ENCODE measurements at places on chromosomes 13 and 19. TPM values are rescaled to one million over a fixed set of nuclear protein-coding genes. Genes with fewer than 3 reads are reported as not detected.

The POMP gene
- total RNA-seq: 108 TPM

The IFNL3 gene
- not detected for total RNA-seq

The SOX1 gene
- not detected for total RNA-seq

The ACP5 gene
- total RNA-seq: 0.43 TPM

DNA sequence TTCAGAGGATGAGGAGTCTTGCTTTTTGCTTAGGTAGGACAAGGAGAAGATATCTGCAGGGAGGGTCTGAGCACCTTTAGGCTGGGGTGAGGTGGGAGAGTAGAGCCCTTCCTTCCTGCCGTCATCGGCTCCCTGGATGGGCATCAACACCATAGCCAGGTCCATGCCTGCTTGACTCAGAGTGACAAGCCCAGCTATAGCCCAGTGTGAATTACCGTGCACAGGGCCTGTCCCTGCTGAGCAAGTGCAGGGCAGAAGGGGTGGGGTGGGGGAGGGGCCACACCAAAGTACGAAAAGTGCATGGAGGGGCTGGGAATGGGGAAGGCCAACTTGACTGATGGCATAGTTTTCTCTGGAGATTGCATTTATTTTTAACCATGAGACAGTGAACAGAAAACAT lies 30.3 kb upstream of the RNF113B start:
- DNase-seq: peak; percentile 51

GRCh38 chr19:6376512-6377190 lies 918 bp upstream of the PSPN start:
- peak; percentile 22 for DNase-seq

DNA sequence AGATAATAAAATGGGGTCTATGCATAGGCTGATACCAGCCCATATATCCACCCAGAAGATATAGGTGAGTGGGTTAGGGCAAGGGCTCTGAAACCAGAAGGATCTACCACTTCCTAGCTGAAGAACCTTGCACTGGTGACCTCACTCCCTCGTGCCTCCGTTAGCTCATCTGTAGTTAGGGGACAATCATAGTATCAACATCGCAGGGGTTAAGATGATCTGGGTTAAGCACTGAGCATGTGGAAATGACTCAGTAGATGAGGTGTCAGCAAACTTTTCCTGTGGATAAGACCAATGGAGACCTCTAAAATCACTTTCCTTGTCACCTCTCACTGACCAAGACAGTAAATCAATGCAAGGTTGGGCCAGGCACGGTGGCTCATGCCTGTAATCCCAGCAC lies 30.5 kb downstream of the TNFSF14 start:
- no peak for DNase-seq

GRCh38 chr19:35268536-35269437 lies at the start of gene USF2:
Gene USF2 (plus strand): TSS chr19:35268962. CDS start chr19:35269102, 140 bp downstream.
- peak; percentile 78 for DNase-seq

- no peak for DNase-seq
Measured at GRCh38 chr19:32220951-32221350, 124.5 kb upstream of the ZNF507 start.

The DPF1 gene
- total RNA-seq: 3.5 TPM

The SMIM17 gene
- not detected for total RNA-seq

DNA sequence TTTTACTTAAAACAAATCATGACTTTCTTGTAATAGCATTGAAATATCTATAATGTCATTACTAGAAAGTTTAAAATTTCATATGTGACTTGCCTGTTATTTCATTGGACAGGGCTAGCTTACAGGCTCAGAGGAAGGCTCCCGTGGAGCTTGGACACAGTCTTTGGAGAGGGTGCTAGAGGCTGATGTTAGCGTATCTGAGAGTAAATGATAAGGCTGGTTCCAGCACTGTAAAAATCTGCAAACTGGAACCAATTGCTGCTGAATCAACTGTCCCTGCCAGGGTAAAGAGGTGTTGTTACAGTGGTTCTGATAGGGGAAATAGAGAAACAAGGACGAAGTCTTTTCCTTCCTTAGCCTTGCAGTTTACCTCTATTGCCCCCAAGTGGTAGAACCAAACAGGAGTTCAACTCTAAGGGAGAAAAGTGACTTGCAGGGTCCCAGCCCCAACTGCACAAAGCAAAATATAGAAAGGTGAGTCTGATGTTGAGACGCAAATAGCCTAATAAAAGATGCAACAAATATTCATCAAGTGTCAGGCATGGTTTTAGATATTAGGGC lies 901.7 kb downstream of the DIAPH3 start:
- peak; percentile 1 for DNase-seq

DNA sequence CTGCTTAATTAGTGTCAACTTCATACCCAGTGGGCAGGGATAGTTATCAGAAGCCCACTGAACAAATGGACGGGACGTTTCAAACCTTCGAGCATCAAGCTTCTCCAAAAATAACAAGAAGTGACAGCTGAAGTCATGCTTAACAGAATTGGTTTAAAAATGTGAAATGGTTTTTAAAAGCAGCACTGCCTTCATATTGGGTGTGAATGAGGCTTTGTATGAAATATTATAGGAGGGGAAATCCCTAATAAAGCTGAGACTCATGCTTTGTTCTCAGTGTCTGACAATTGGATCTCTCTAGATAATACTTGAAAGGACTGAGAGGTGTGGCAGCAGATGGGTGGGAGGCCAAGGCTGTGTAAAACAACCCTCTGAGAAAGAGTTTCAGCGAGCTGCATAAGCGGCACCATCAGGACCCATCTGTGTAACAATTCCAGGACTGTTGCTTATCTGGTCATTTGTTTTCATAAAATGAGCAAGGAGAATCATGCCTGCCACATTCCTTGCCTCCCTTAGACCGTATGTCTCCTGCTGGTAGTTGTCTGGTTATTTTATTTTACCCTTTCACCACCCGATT lies 667.7 kb downstream of the DIAPH3 start:
- no peak for DNase-seq

- no peak for DNase-seq
Measured at GRCh38 chr13:94880463-94880862, 168.1 kb upstream of the SOX21 start.

The SF3A2 gene
- total RNA-seq: 24.6 TPM

- DNase-seq: no peak
Measured at GRCh38 chr13:112603641-112604225, 15.8 kb upstream of the TUBGCP3 start.

GRCh38 chr13:73355134-73355533 lies 296.3 kb downstream of the KLF5 start:
- DNase-seq: no peak

GRCh38 chr13:44368599-44369368 lies 4.8 kb upstream of the SERP2 start:
- DNase-seq: peak; percentile 58

The ZMYM2 gene
- total RNA-seq: 69.1 TPM

- DNase-seq: peak; percentile 43
Measured at GRCh38 chr13:77919246-77919920, 752 bp upstream of the EDNRB start.

DNA sequence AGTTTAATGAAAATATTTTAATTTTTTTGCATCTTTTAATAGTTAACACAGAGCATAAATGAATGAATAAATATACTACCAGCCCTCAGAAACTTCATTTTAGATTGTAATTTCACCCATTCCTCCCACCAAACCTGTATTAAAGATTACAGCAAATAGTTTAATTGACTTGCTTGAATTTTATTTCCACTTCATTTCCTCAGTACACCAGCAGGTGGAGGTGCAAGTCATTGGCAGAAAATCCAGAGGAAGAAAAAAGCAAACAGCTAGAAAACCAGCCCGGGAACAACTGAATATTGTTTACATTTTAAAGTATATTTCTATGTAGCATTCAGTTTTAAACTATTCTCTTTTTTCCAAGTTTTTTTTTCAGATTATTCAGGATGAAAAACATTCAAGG lies 177.8 kb downstream of the OLFM4 start:
- no peak for DNase-seq

The CEACAM7 gene
- total RNA-seq: not detected

GRCh38 chr13:47249266-47249665 lies 352.4 kb upstream of the HTR2A start:
- no peak for DNase-seq

The CHERP gene
- 6.1 TPM for total RNA-seq

GRCh38 chr19:51820831-51821446 lies 26.0 kb downstream of the FPR3 start:
- no peak for DNase-seq

The SACS gene
- 87.7 TPM for total RNA-seq

The ATP1A3 gene
- total RNA-seq: not detected

DNA sequence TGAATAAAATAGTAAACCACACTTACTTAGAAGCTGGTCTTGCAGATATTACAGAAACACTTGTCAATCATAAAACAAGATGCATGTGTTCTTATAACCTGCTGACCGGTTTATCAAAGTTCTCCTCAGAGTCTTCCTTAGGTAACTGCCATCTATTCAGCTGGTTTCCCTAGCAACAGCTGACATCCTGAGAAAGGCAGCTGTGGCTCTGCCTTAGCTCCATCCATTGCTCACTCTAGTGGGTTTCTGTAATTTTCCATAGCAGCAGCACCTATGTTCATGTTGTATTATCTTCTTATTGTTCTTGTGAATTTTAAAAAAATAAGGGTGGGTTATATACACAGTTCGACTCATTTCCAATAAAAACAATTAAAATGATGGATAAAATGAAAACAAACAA lies 87.8 kb downstream of the RAP2A start:
- DNase-seq: no peak

GRCh38 chr13:97448503-97449251 lies 14.7 kb downstream of the RAP2A start:
- DNase-seq: peak; percentile 71

- DNase-seq: no peak
Measured at GRCh38 chr13:113620036-113620796, 35.7 kb downstream of the TFDP1 start.

DNA sequence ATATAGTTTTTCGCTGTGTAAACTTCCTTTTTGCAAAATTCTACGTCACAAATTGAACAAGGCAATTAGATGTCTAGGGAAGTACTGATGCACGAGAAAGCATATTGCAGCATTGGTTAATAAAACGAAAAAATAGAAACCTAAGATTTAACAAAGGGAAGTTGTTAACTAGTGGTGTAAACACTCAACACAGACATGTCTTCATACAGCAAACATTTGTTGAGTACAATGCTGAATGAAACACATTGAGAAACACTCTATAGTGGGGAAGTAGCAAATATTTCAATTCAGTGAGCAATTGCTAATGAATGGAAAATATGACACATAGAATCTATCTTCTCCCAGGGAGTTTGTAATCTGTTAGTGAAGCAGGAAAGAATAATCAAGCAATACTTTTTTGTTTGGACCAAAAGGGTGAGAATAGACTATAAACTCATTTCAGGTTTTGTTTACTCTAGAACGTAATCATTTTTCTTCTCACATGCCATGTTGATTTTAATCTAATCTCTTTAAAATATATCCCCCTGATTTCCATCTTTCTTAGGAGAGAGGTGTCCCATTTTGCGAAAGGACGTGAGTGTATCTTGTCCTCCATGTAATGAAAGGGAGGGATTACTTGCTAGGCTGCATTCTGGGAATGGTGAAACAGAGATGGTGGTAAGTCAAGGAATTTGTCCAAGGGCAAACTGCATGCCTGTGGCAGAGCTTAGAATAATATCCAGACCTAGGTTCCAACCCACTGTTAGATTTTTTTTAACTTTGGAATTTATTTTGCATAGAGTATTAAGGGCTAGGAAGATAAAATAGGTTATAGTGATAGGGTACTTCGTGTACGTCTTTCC lies 1.7 kb upstream of the ANKRD10 start:
- peak; percentile 84 for DNase-seq

DNA sequence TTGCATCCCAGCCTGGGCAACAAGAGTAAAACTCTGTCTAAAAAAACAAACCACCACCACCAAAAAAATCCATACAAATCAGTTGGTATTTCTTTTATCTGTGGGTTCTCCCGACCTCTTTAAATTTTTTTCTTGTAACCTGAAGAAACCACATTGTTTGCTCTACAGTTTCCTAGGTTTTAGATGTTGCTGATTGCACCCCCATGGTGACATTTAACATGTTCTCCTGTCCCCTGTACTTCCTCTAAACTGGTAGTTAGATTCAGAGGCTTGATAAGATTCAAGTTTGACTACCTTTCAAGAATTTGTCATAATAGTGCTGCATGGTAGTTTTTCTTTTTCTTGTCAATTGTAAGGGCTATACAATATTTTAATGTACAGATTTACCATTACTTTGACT lies 24.0 kb downstream of the ALG5 start:
- no peak for DNase-seq

DNA sequence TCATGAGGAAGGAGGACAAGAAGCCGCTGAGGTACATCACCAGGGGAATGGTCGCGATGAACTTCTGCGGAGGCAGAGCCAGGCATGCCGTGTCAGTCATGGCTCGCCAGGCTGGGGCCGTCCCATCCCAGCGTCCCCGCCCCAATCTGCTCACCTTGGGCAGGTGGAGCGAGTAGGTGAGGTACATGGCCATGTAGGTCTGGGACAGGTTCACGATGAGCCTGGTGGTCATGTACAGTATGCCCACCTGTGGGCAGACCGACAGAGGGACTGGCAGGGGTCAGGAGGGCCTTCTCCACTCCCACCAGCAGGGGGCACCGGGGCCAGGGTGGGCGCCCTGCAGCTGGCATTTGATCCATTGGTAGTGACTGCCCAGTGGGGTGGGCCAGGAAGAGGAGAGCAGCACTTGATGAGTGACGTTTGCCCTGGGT lies 8.3 kb downstream of the TEKTIP1 start:
- DNase-seq: no peak

GRCh38 chr13:79427265-79427664 lies 21.2 kb upstream of the RBM26 start:
- DNase-seq: no peak

- no peak for DNase-seq
Measured at GRCh38 chr13:50664951-50665350, 178.5 kb downstream of the DLEU7 start.

The ZNF420 gene
- total RNA-seq: 4.8 TPM

- no peak for DNase-seq
Measured at GRCh38 chr19:7539827-7540425, 4.4 kb downstream of the PNPLA6 start.

DNA sequence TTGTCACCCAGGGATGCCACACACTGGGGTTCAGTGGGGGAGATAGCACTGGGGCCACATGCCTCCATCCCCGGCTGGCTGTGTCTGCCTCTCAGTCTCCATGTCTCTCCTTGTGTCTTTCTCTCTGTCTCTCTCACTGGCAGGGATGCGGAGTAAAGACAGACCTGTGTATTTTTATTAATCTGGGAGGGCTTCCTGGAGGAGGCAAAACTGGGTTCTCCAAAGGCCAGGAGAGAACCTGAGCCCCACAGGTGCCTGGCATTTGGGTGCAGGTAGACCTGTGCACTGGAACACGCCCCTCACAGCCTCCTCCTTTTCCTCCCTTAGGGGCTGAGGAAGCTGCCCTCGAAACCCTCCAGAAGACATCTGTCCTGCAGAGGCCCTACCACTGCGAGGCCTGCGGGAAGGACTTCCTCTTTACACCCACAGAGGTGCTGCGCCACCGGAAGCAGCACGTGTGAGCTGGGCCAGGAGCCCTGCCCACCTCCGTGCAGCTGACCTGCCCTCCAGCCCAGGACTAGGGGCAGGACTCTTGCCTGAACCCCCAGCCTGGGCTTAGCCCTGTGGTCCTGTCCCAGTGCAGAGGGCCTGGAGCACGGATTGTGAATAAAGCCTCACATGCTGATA lies 32.7 kb downstream of the DHX34 start:
- no peak for DNase-seq
